Heart right ventricle (tissue), 16 donors: ENCODE measurements at places on chromosomes 13 and 19.

- DNase-seq = no peak
These were observed 6.3 kb upstream of the ZNF358 start for GRCh38 chr19:7509625-7510024.

GRCh38 chr13:91056746-91057145, 290.7 kb upstream of the MIR17HG start:
- no peak for DNase-seq

- DNase-seq = no peak
These were observed 192.7 kb upstream of the MIR17HG start for GRCh38 chr13:91154558-91155353.

DNA sequence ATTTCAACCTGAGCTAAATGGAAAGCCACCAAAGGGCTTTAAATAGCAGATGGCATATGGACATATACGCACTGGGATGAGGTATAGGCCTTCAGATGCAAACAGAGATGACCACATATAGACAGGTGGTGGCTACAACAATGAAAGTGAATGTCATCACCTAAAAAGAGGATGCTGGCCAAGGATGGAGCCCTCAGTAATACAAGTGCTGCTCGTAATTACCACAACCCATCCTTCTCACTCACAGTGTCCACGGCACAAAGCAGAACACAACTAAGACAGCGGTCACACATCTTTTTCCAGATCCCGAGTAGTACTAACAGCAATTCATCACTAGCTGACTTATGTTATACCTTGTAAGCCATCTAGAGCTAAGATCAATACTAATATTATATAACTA, 18.2 kb upstream of the DOCK9 start:
- DNase-seq = no peak

- no peak for DNase-seq
These were observed 59.2 kb downstream of the SIPA1L3 start for GRCh38 chr19:37966211-37966661.

DNA sequence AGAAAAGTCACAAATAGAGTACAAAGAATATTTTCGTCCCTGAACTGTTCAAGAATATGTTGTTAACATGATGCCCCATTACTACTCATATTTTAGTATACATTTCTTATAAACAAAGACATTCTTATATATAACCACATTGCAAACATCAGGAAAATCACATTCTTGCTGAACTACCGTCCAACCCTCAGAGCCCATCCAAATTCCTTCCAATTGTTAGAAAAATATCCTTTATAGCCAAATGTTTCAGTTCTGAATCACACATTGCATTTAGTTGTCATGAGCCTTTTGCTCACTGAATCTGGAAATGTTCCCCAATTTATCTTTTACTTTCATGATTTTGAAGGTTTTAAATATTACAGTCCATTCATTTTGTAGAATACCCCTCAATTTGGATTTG, 467.8 kb upstream of the ARGLU1 start:
- no peak for DNase-seq
